ENCODE measurements at places on chromosomes 11 and 22.

DNA sequence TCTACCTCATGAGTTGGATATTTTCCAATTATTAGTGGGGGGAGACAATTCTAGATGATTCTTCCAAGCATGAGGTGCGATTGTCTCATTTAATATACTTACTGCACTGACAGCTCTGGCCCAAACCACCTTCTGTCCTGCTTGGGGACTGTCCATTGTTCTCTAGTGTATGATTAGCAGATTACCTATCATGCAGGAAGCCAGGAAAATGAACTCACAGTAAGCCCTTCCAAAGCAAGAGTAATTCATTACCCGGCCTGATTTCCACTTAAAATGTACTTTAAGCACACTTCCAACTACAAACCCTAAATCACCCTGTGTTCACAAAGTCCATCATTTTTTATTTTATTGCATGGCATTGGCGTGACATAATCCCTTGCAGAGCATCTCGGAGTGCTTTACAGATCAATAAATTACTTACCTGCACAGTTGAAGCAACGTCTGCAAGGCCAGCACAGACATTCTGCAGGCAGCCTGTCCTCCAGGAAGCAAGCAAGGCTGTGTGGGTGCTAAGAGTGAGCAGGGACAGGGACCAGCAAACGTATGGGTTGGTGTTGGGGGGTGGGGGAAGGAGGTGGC, 838.2 kb downstream of the NTM start:
- DNase-seq = no peak

DNA sequence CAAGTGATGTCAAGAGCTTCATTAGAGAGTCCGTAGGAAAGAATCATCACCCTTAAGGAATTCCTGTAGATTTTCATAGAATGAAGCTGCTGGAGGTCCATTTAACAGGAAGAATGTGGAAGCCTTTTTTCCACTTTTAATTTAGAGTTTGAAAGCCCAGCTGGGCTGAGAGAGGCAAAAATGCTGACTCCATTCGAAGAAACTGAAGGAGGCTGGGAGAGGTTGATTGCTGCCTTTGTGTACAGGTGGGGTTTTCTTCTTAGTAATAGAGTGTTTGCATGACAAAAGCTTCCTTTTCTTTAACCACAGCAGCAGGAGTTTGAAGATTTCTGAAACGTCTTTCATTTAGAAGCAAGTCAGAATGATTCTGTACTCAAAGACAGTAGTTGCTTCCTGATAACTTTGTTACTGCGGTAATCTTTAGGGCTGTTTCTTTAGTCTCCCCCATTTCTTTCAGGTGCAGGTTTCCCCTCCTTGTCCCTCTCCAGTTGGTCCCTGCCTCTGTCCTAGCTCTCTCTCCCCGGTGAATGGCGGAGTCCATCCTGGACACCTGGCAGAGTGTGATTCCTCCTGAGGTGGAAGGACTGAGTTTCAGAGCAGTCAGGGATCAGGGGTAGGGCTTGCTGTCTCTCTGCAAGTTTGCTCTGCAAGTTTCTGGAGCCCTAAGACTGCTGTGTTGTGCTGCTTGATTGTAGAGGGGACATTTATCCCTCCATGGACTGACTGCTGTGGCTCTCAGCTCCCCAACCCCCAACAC, 166.2 kb downstream of the LDLRAD3 start:
- no peak for DNase-seq

DNA sequence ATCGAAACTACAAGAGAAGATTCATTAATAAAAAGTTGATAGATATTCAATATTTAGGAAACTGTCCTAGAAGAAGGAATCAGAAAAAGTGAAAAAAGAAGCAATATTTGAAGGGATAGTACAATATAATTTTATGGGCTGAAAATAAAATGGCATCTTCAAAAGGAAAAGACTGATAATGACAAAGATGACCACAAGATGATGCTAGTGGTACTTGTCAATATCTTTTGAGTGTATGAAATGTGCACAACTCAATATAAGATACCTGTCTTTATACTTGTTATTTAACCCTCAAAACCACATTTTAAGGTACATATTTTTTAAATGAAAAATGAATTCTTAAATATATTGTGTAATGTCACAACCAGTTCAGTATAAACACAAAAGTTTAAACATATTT, 1059.6 kb upstream of the RAG2 start:
- no peak for DNase-seq

DNA sequence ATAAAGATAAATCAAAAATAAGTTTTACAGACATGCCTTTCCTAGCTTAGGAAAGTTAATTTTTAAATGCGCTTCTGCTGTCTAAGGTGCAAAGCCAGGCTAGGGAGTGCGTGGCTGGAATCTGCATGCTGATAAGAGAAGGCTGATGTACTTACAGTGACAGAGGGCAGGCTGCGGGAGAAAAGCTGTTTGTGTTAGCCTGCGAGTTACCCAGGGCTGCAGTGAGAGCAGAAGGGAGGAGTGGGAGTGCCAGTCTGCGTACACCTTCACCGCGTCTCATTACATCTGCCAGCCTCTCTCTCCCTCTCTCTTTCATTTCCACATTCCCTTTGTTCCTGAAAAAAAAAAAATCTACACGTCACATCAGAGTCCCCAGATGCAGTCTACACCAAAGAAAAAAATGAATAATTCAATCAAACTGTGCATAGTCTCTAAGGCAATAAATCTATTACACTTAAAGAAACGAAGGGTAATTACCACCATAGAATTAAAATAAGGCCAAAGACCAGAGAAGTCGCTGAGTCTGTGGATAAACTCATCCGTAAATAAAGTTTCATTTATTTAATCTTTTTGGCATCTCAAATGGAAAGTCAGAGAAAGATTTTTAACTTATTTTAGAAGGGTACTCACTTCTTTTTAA, 126.4 kb upstream of the C11orf58 start:
- no peak for DNase-seq

DNA sequence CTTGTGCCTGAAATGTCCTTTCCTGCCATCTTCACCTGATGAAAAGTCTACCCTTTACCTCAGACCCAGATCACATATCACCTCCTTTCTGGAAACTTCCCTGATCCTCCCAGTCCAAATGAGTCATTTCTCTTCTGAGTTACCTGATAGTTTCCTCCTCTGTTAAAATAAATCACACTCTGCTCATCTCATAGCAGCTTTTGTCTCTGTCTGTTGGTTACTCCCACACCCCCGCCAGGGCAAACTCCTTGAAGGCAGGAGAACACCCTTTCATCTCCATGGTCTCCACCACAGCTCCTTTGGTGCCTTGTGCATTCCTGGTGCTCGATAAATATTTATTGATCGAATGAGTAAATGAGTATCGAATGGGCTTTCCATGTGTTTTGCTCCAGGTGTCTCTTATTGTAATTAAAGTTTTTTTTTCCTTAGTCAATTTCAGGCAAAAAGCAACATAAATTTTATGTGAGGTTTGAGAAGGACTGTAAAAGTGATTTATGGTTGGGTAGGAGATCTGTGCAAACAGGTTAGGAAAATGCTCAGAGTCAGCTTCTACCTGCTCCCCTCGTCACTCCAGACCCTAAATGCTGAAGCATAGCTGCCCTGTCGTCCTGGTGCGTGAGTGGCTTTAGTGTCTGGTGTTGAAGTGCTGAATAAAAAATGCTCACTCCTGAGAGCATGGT, 178.2 kb downstream of the GRIK4 start:
- no peak for DNase-seq

- DNase-seq = no peak
Observed at GRCh38 chr11:27141576-27141975, 101.0 kb downstream of the BBOX1 start.

- no peak for DNase-seq
Observed at GRCh38 chr11:117182551-117182935, 4.0 kb downstream of the SIDT2 start.

DNA sequence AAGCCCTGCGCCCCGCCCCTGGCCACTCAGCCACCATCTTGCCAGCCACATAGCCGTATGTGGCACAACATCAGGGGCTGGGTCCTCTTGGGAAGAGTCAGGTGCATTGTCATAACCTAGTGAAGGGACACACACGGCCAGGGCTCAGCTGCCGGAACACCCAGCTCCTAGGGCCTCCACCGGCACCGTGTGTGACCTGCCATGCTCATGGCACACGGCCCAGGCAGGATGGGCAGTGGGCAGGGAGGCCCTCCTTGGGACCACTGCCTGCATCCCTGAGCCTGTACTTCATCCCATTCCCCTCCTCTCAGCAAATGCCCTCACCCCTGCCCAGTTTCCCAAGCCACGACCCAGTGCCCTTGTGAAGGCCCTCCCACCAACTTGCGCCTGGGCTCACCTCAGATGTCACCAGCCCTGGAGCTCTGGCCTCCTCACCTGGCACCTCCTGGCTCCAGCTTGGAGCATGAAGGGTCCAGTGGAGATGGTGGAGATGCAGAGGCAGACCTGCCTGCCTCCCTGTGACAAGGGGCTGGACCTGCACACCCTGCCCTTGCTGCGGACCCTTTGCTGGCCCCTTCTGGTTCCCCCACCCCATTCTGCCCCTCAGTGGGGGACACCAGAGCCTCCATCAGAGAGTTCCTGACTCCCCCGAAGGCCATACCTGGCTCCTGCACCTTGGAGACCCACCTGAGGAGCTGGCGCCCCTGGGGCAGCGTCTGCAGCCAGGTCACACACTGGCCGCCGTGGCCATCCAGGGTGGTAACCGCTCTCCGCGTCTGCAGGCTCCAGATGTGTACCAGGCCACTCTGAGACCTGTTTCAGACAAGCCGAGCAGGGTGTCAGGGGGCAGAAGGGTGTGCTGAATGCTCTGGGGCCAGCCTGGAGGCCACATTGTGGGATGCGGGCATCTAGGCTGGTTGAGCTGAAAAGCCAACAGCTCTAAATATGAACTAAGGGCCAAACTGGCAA, 34.5 kb downstream of the GNB1L start:
- DNase-seq = no peak

DNA sequence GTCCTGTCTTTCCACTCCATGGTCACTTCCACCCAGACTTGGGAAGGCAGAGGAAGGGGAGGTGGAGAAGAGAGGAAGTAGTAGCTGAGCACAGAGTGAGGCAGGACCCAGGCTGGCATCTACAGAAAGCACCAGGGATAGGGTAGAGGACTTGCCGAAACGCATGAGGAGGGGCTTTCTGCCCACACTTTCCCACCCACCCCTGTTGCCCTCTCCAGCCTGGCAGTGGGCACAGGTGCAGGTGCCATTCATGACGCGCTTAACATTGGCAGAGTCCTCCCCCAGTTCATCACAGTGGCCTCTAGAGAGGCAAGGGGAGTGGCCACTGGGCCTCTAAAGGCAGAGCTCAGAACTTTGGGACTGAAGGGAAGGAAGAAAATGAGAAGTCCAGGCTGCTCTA, 81.9 kb downstream of the FEZ1 start:
- no peak for DNase-seq

GRCh38 chr11:45091563-45092403, 54.7 kb upstream of the PRDM11 start:
- DNase-seq = no peak

Data from SJCRH30 (cell line).